Glutamatergic neuron (in vitro differentiated cells): ENCODE measurements at places on chromosomes 6 and 20. TPM values are rescaled to one million over a fixed set of nuclear protein-coding genes. Genes with fewer than 3 reads are reported as not detected.

MAS1 gene
- total RNA-seq = not detected

LY6G6D gene
- not detected for total RNA-seq

HLA-G gene
- total RNA-seq = not detected

DNA sequence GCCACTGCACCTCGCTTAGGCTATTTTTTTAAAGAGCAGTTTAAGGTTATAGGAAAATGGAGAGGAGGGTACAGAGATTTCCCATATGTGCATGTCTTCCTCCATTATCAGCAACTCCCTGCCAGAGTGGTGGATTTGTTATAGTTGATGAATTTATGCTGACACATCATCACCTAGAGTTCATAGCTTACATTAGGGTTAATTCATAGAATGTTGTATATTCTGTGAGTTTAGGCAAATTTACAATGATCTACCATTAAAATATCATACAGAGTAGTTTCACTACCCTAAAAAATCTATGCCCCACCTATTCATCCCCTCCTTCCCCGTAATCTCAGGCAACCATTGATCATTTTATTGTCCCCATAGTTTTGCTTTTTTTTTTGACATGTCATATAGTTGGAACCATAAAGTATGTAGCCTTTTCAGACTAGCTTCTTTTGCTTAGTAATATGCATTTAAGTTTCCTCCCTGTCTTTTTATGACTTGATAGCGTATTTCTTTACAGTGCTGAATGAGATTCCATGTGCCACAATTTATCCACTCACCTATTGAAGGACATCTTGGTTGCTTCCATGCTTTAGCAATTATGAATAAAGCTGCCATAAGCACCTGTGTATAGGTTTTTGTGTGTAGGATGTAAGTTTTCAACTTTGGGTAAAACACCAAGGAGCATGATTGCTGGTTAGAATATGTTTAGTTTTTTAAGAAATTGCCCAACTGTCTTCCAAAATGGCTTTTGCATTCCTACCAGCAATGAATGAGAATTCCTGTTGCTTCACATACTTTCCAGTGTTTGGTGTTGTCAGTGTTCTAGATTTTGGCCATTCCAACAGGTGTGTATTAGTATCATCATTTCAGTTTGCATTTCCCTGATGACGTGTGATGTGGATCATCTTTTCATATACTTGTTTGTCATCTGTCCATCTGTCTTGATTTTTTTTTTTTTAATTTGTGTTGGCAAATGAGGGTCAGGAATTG is 60.2 kb downstream of the NCOA3 start:
- H3K27me3 ChIP-seq = no peaks in the 10 kb centered on the region
- H3K4me3 ChIP-seq = no peak overlapping the region
- H3K27ac ChIP-seq = no peak overlapping the region
- no peaks in the 10 kb centered on the region for H3K4me1 ChIP-seq
